ENCODE measurements at places on chromosomes 6 and 20. TPM values are rescaled to one million over a fixed set of nuclear protein-coding genes. Genes with fewer than 3 reads are reported as not detected.

The SLC22A2 gene
- not detected for total RNA-seq

The IMPG1 gene
- total RNA-seq, result 0.09 TPM

The EPPIN gene
- total RNA-seq, result not detected

The XKR7 gene
- total RNA-seq, result under 0.01 TPM

The IL20RA gene
- 2.6 TPM for total RNA-seq

The GSTA1 gene
- total RNA-seq, result 0.66 TPM

The TINAG gene
- total RNA-seq, result not detected

The PGC gene
- total RNA-seq, result 0.28 TPM

The DSE gene
- 23.8 TPM for total RNA-seq

The RAET1L gene
- total RNA-seq, result 0.28 TPM

The PEX7 gene
- total RNA-seq, result 7.4 TPM

The CGA gene
- total RNA-seq, result 1.5 TPM

Measured in thymus (tissue), 14 donors.